ENCODE measurements at places on chromosomes 7 and 10.

DNA sequence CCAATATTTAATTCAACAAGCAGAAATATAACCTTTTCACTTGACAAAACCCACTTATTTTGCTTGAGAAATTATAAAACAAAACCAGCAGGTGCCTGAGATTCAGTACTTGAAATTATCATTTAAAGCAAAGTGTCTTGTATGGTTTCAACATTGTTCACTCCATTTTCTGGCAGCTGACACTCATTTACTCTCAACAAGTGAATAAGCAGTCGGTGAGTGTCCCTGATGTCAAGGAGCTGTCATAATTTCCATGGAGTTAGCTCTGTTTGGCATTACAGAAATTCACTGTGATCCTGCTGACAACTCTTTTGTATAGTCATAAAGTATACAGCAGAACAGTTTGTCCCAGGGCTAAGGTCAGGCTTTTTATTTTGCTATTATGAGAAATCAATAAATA is 490.0 kb downstream of the CNTNAP2 start:
- no peak for DNase-seq

GRCh38 chr10:115604627-115605026 is 511.5 kb downstream of the ATRNL1 start:
- DNase-seq, result no peak

- no peak for DNase-seq
These were observed 879.0 kb upstream of the CELF2 start for GRCh38 chr10:10138685-10139084.

DNA sequence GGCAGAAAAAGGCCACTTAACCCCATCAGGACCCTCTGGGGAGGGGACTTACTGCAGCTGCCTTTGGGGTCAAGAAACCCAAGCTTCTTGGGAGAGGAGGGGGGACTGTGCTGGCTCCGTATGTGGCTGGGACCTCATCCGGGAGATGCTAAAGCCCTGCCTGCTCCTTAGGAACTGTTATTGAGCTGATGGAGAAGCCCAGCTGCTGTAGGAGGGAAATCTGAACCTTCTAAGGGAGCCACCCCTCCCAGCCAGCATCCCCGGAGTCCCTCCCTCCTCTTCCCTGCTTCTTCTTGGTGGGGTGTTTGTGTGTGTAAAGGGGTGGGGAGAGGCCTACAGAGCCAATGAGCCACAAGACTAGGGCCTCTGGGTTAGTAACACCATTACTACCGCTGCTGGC is 8.2 kb downstream of the KCNIP2 start:
- DNase-seq, result no peak

GRCh38 chr7:74475243-74475986 is 21.7 kb downstream of the GTF2IRD1 start:
- no peak for DNase-seq

- DNase-seq, result no peak
These were observed 23.2 kb upstream of the ARHGAP22 start for GRCh38 chr10:48627984-48628609.

GRCh38 chr10:70925377-70926225 is 37.2 kb upstream of the PCBD1 start:
- DNase-seq, result peak; percentile 33

GRCh38 chr10:68877482-68878110 is 23.5 kb upstream of the DDX50 start:
- no peak for DNase-seq

GRCh38 chr7:83105948-83106347 is 56.7 kb downstream of the PCLO start:
- no peak for DNase-seq

GRCh38 chr10:78653555-78653954 is 415.2 kb upstream of the ZMIZ1 start:
- DNase-seq, result no peak

DNA sequence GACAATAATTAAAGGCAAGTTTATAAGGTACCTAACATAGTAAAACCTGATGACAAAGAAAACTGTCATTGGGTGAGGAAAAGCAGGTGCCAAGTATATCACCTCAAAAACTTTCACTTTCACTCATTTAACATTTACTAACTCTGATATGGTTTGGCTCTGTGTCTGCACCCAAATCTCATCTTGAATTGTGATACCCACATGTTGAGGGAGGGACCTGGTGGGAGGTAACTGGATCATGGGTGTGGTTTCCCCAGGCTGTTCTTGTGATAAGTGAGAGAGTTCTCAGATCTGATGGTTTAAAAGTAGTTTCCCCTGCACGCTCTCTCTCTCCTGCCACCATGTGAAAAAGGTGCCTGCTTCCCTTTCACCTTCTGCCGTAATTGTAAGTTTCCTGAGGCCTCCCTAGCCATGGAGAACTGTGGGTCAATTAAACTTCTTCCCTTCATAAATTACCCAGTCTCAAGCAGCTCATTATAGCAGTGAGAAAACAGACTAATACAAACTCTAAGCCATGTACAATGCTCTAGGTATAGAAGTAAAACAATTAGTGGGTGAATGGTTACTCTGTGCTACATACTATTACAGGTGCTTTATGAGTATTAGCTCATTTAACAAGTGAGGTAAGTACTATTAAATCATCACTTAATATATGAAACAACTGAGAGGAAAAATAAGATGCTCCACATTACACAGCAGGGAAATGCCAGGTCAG is 199.0 kb downstream of the CHCHD3 start:
- DNase-seq, result no peak

DNA sequence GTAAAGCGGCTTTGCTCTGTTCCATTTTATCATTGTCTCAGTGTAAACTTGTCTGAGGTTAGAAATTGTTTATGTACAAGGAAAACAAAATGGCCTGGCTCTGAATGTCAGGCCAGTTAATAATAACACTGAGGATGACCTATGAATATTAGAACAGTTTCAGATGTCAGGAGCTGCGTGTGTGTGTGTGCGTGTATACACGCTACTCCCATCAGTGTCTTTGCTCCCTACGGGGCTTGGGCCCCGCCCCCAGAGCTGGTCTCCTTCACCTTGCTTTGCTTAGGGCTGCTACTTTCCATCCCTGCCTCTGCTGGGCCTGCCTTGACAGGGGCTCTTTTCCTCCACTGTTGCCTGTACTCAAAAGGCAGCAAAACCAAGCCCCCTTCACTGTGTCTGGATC is 142.3 kb upstream of the BET1 start:
- no peak for DNase-seq

GRCh38 chr10:98000346-98000745 is 30.1 kb downstream of the CRTAC1 start:
- DNase-seq, result no peak

DNA sequence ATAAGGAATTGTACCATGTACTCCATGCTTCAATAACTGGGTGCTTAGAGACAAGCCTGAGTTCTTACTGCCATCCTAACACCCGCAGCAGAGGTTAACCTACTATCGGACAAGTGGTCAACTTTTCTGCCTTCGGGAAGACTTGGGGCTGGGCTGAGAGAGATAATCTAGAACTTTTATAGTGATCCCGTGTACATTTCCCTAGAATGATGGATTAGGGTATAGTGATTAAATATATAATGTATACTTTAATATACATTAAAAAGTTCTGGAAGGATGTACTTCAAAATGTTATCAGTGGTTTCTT is 12.2 kb upstream of the HNRNPF start:
- DNase-seq, result no peak

GRCh38 chr10:103648636-103649532 is 155.4 kb downstream of the NEURL1 start:
- DNase-seq, result no peak

DNA sequence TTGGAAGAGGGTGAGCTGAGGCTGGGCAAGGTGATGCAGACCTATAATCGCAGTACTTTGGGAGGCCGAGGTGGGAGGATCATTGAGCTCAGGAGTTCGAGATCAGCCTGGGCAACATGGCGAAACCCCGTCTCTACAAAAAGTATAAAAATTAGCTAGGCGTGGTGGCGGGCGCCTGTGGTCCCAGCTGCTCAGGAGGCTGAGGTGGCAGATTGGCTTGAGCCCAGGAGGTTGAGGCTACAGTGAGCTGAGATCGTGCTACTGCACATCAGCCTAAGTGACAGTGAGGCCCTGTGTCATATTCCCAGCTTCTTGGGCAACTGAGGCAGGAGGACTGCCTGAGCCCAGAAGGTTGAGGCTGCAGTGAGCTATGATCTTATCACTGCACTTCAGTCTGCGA is 13.6 kb downstream of the BMPR1A start:
- DNase-seq, result no peak

GRCh38 chr10:115974816-115975430 is 298.1 kb downstream of the GFRA1 start:
- DNase-seq, result no peak

DNA sequence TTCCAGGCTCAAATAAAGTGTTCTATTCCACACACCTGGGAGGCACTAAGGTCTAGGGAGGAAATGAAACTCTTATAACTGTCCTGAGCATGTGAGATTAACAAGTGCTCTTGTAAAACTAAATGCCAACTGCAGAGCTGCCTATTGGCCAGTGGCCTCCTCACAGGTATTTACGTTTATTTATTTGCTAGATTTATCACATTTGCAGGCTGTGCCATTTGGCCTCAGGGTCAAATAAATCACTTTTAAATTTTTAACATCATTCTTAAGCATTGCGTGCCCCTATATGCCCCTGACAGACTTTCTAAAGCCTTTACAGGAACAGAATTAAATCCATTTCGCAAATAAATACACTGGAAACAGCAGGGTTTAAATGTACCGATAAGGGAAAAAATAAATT is 381.8 kb upstream of the NFE2L3 start:
- no peak for DNase-seq

GRCh38 chr7:158689488-158689887 is 15.1 kb downstream of the NCAPG2 start:
- no peak for DNase-seq

GRCh38 chr10:123377883-123378282 is 223.7 kb downstream of the BUB3 start:
- no peak for DNase-seq

GRCh38 chr7:97982647-97983046 is 7.3 kb downstream of the OCM2 start:
- no peak for DNase-seq

- DNase-seq, result no peak
These were observed 118.0 kb upstream of the KMT2C start for GRCh38 chr7:152553671-152554317.

- no peak for DNase-seq
These were observed 115.1 kb upstream of the RET start for GRCh38 chr10:42961796-42962109.

DNA sequence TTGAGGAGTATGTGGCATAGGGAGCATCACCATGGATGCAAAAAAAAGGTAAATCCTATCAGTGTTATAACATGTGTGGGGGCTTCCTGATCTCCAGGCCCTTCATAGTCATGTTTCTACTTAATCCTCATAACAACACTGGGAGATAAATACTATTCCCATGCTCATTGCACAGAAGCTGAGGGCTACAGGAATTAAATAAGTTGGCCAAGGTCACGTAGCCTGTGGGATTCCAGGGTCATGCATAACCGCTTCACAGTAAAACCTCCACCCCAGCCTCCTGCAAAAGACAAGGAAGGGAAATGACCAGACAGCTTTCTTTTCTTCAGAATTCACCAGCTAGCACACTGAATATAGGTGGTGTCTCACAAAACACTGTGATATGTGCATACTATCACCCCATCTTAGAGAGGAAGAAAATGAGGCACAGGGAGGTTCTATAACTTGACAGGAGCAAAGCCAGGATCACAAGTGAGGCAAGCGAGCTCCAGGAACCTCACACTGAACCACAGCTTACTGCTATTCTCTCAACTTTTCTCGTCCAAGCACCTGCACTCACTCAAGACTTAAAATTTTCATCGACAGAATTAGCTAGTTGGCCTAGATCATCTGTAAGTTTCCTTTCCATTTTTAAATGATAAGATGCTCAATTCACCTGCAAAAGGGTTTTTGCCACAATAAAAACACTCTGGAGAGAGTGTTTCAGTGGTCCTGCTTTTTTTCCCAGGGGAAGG is 13.4 kb downstream of the JAZF1 start:
- DNase-seq, result no peak

- DNase-seq, result no peak
These were observed 74.2 kb upstream of the HECW1 start for GRCh38 chr7:43038254-43038653.

DNA sequence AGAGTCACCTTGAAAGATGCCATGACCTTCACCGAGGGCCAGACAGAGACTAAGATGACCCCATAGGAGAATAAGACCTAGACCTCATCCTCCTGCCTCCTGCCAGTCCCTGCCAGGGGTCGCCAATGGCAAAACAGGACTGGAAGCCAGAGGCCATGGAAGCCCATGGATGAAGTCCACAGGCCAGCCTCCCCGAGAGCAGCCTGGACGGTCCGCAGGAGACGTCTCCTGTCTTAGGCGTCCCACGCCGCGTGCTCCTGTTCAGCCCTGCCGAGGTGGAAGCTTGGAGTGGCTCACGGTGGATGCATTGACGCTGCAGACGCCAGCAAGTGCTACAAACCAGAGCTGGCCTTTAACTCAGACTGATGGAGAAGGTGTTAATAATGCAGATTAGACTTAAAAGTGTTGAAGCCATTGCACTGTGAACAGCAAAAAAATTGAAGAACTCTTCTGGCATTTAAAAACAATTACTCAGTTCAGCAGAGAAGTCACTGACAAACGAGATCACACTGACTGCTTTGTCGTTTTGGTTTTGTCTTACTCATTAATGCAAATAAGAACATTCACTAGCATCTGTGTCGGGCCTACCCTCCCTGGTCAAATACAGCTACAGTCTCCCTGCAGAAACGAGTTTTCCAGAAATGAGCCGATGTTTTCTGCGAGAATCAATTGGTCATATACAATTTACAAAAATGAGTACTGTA is 38.1 kb upstream of the FAM20C start:
- DNase-seq, result no peak

GRCh38 chr7:149459201-149459539 is 1.7 kb downstream of the ZNF777 start:
- no peak for DNase-seq

GRCh38 chr7:127997226-127997922 is 33.9 kb downstream of the LRRC4 start:
- DNase-seq, result no peak

DNA sequence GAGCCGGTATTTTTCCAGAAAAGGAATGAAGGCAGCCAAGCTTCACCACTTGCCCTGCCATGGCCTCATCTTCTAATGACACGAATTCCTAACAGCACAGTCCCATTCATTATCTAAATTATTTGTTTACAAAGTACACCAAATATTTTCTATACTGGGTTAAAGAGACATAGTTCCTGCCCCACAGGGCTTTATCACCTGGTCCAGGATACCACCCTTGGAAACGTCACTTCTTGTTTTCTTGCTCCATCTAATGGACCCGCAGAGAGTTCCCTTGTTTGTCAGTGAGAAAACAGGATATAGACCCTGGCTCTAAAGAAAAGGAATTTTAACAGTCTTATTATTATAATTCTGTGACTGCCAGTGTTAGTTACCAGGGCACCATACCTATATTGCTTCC is 1165.4 kb downstream of the GATA3 start:
- DNase-seq, result no peak
